D341Med (cell line): ENCODE measurements at places on chromosomes 6 and 20.
A peak's percentile ranks its signal among the peaks of the same experiment; 100 is the strongest.

DNA sequence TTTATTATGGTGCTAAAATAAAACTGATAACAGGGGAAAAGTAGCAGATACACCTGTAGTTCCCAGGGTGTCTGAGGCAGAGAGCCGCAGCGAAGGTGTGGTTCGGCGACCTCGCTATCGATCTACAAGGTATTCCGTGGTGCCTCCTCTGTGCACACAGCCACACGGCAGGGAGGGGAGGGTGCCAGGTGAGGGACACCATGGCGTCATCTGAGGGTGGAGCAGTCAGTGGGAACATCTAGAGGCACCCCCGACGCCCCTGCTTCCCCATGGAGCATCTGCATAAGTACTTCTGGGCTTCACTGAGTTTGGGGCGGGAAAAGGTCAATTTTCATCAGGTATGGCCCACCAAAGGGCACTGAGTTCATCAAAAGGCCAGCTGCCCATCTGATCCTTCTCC is 243.3 kb downstream of the TAF4 start:
- DNase-seq: no peak

GRCh38 chr6:24195836-24196597 is 70.0 kb downstream of the NRSN1 start:
- DNase-seq: no peak

DNA sequence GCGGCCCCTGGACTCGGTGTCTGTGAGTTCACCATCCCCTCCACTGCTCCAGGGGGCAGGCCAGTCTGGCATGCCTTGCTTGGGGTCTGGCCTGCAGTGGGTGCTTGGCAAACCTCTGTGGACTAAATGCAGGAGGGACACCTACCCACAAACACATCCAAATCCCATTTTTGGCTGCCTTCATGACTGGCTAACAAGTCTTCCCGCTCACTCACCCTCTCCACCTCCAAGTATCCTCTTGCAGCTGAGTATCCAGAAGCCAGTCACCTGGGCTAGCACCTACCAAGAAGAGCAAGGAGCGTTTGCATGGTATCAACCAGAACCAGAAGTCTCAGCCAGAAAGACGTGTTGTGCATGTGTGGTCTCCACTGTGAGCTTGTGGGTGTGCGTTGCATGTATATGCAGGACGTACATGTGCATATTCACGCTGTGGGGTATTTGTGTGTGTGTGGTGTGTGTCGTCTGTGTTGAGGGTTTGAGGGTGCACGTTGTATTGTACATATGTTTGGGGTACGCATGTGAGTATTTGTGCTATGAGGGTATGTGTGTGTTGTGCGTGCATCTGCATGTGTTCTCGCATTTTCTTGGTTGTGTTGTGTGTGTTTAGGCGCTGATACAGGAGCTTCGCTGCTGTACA is 5.6 kb upstream of the PMEPA1 start:
- DNase-seq: no peak

DNA sequence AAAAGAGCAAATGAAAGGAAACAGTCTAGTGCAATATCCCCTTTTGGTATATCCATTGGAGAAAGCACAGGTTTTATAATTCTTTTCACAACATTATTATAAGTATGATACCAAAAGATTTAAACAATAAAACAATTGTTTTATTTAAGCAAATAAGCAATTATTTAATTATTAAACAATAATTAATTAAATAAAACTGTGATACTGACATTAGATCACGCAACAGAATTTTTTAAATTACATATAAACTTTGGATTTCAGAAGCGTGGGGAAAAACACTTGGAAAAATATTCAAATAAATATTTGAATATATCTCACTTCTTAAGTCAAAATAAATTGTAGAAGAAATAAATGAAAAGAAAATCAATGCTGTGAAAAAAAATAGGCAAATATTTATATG is 76.2 kb upstream of the STXBP5 start:
- no peak for DNase-seq

DNA sequence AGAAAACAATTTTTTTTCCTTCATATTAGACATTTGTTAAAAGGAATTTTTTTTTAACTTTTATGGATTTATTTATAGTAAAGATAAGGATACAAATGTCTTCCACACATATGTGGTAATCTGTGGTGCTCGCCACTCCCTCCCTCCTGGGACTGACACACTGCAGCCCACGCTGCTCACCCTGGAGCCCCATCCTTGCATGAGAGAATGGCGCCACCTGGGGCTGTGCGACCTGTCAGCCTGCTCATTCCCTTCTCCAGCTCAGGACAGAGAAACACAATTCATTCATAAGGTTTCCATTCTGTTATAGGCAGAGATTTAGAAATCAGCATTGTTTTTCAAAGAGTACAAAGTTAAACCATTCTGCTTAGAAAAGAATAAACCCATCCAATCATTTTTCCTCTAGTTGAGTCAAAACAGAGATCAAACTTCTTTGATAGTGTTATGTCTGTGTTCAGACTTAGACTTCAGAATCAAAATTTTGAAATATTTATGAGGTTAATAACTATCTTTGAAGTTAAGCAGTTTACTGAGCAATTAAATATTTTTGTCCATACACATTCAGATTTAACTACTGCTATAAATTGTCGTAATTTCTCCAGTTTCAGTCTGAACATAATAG is 42.8 kb upstream of the DYNLRB1 start:
- peak; percentile 79 for DNase-seq

- peak; percentile 71 for DNase-seq
Observed at GRCh38 chr6:7468382-7469081, 72.9 kb upstream of the DSP start.

- no peak for DNase-seq
Observed at GRCh38 chr20:47295921-47296426, 60.5 kb downstream of the ZMYND8 start.

- DNase-seq: no peak
Observed at GRCh38 chr6:112433457-112433856, 86.3 kb downstream of the RFPL4B start.

DNA sequence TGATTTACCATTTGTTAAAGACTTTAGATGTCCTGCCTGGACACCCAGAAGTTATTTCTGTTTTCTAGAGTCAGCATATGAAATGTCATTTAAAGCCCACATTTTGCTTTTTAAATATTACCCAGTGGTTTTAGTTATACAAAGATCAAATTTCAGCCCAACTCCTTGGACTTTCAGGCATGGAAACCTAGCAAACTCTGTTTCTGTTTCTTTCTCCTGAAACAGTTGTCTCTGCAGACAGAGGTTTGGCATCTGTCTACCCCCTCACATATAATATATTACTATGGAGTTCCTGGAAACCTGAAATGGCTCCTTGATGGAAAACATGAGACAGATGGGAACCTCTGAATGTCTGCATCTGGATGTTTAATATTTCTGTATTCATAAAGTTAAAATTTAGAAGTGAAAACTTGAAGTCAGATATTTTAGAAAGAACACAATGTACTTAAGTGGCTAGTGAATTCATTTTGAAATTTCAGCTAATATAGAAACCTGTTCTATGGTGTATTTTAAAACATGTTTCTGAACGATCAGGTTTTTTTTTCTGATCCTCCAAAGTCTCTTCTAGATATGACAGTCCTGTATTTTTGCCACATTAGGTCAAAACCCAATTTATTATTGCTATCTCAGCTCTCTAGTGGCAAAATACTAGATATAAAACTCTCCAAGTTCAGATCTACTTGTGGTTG is 743.3 kb downstream of the CD109 start:
- DNase-seq: no peak

- DNase-seq: peak; percentile 69
Observed at GRCh38 chr6:17167327-17167979, 65.6 kb downstream of the STMND1 start.

GRCh38 chr6:124073820-124074587 is 270.3 kb downstream of the NKAIN2 start:
- no peak for DNase-seq

GRCh38 chr6:159360306-159360705 is 191.1 kb downstream of the FNDC1 start:
- DNase-seq: no peak

GRCh38 chr20:63625771-63626423 is 1.0 kb downstream of the GMEB2 start:
- peak; percentile 50 for DNase-seq
